Stimulated activated CD8-positive, alpha-beta memory T cell treated with anti-CD3 and anti-CD28 coated beads, Interleukin-7, amount 100 ng/mL, for 4 hours (primary cell): ENCODE measurements at places on chromosomes 3 and 15.

DNA sequence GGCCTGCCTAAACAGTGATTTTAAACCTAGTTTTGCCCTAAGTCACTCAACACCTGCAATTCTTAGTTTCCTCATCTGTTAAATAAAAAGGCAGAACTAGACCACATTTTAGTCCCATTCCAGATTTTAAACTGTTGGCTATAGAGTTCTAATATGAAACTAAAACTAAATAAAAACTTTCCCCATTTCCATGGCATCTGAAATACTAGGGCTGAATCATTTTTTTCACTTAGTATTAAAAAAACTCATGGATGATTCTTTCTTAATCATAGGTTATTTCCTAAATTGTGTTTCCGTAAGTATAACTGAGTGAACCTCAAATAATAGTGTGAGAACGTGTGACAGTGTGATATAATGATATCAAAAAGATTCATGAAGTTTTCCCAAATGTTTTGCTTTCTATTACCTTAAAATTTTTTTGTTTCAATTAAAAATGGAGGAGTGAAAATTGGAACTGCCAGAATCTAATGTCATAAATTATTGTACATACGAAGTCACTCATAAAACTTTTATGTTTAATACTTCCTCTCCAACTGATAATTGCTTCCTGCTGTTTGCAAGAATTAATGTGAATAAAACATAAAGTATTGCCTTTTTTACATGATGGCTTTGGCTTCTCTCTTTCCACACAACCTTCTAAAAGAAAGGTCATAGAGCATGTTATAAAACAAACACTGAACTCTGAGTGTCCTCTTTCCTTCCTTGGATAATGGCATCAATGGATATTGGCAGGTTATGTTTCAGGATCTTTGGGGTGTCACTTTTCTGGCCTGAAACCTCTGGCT lies 315.1 kb upstream of the MME start:
- no peak for DNase-seq

GRCh38 chr3:43870120-43870519 lies 179.4 kb downstream of the ABHD5 start:
- DNase-seq: no peak

- no peak for DNase-seq
These were observed 51.8 kb upstream of the CCDC54 start for GRCh38 chr3:107325446-107325845.

- no peak for DNase-seq
These were observed 18.0 kb downstream of the ICE2 start for GRCh38 chr15:60460931-60461330.

- DNase-seq: no peak
These were observed 34.5 kb upstream of the TRPM1 start for GRCh38 chr15:31136016-31136415.
